ENCODE measurements at places on chromosomes 7 and 10.
A peak's percentile ranks its signal among the peaks of the same experiment; 100 is the strongest.

GRCh38 chr10:131817866-131818509 lies 82.8 kb upstream of the PPP2R2D start:
- no peak for DNase-seq

GRCh38 chr7:95088536-95089215 lies 181.3 kb downstream of the PPP1R9A start:
- no peak for DNase-seq

- DNase-seq = no peak
These were observed 807.1 kb upstream of the KCND2 start for GRCh38 chr7:119465798-119466305.

GRCh38 chr10:89649051-89649450 lies 4.0 kb upstream of the PANK1 start:
- DNase-seq = no peak

DNA sequence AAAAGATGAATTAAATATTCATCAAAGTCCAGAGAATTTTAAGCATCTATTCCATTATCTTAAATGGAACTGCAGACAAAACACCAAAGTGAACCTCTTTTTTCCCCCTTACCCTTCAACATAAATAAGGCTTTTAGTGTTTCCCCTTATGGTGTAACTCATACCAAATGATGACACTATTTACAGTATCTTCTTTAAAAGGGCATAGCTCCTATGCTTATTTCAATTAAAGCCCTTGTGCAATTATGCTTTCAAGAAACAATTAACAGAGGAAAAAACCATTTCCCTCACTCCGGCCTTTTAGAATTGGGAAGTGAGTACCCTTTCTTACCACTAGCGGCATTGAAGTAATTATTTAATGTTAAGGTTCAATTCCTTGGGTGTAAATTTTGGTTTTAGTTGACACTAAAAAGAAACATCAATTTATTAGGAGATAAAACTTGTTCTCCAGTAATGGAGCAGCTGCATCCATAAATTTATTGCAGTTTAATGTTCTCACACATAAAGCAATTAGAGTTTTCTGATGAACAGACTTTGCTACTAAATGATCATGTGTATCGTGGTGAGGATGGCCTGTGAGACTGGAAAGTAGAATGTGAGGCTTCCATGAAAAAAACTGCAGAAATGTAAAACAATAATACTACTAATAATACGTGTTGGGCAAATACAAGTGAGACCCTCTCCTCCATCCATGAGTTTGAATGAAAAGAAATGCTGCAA lies 661.3 kb downstream of the PARD3 start:
- no peak for DNase-seq

DNA sequence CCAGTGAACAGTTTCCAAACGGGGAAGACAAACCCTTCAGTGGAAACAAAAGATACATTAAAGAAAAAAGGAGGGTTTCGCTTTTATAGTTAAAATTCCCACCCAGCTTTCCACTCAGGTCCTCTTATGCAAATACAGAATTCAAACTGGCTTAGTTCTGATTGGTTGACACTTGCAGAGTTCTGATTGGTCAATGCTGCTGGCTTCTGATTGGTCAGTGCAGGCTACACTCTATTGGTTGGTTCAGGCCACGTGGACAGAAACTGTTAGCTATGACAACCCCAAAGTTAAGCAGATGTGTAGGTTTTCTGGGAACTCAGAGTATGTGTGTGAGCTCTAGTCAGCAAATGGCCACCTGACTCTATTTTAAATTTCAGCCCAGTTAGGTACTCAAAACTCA lies 80.0 kb downstream of the FBXL13 start:
- no peak for DNase-seq

DNA sequence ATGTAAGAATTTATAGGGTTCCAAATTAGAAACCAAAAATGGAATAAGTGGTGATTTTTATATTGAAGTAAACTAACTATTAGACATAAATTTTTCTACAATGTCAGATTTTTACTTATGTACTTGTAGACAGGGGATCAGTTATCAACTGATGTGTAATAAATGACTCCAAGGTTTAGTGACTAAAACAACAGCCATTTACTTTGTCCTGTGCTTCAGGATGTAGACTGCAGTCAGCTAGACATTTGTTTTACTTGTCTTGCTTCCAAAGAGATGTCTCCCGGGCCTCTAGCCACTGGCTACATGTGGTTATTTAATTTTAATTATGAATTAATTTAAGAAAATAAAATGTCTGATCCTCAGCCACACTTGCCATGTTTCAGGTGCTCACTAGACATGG lies 249.7 kb upstream of the IGFBP3 start:
- no peak for DNase-seq

DNA sequence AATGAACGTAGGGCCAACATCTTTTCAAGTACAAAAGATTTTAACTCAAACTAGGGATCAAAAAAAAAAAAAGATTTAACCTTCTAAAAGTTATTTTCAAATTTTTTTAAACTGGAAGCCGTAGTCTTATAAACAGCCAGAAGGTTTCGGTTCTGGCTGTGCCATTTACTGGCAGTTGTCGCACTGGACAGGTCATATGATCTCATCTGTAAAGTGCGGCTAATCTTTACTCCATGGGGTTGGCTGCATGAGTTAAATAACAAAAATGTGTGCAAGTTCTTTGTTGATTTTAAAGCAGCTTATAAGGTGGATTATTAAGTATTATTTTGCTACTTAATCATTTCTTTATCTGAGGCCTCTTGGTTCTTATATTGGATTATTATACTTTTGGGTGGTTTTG lies 36.6 kb downstream of the TRUB1 start:
- DNase-seq = no peak

DNA sequence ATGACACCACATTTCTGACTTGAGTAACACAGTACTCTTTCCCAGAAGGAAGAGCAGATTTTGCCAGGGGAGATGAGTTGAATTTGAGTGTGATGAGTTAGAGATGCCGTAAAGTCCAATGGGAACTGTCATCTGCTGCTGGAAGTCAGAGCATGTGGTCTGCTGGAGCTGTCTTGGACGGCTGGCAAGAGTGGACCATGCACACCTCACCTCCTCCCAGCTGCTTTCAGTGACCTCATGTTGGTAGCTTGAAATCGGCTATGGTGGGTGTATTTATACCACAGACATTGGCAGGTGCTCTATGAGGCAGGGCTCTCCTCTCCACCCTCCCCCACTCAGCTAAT lies 82.3 kb downstream of the COL13A1 start:
- no peak for DNase-seq

DNA sequence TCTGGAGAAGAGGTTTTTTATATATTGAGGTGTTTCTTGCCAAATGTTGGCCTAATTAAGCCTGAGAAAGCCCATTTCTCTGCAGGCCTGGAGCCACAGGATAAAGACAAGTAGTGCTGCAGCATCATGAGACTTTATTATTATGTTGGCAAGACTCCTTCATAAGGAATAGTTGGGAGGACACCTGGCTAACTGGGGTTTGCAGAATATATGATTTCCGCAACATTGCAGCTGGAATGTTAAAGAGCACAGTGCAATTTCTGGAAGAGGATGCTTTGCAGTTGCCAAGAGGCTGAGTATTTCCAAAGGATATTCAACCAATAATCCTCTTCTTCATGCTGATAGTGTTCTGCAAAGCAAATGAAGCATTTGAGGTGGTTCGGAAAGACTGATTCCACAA lies 1512.8 kb upstream of the LRRTM3 start:
- no peak for DNase-seq

GRCh38 chr7:99229234-99229633 lies 21.3 kb upstream of the KPNA7 start:
- DNase-seq = no peak

- DNase-seq = no peak
These were observed 14.6 kb downstream of the PARP12 start for GRCh38 chr7:140048138-140048537.

- no peak for DNase-seq
These were observed 143.3 kb downstream of the PKD1L1 start for GRCh38 chr7:47804767-47805545.

- DNase-seq = no peak
These were observed at the start of gene FOXP2 for GRCh38 chr7:114414156-114415063. Gene FOXP2 (plus strand): TSS chr7:114414815. CDS start chr7:114426512, 11,697 bp downstream.

DNA sequence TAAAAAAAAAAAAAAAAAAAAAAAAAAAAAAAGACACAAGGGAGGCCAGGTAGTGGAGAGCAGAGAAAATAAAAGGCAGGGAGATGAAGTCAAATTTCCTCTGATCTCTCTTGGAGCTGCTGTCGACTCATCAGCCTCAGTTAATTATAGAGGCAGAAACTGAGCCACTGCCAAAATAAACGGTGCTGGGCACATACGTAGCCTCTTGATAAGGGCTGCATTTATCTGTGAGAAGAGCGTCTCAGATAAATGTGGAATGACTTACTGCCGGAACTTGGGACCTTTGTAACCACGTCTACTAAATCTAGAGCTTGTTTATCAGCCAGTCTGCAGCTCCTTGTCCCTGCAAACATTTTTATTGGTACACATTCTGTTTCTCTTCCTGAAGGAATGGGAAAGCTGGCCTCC lies 162.3 kb downstream of the BAMBI start:
- no peak for DNase-seq

DNA sequence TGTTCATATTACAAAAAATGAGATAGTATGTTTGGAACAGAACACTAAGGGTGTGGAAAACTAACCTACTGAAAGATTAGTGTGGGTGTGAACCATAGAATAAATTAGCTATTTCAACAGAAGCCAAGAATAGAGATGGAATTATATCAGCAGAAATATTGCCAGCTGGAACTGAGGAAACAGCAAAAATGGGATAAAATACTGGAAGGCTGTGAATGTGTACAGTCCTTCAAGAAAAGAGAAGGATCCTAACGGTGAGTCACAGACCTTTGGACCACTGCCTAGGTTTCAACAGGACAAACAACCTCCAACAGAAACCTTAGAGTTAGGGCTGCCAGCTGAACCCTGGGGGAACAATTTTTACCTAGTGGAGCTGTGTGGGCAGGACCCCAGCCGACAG lies 395.0 kb downstream of the ZWINT start:
- no peak for DNase-seq

DNA sequence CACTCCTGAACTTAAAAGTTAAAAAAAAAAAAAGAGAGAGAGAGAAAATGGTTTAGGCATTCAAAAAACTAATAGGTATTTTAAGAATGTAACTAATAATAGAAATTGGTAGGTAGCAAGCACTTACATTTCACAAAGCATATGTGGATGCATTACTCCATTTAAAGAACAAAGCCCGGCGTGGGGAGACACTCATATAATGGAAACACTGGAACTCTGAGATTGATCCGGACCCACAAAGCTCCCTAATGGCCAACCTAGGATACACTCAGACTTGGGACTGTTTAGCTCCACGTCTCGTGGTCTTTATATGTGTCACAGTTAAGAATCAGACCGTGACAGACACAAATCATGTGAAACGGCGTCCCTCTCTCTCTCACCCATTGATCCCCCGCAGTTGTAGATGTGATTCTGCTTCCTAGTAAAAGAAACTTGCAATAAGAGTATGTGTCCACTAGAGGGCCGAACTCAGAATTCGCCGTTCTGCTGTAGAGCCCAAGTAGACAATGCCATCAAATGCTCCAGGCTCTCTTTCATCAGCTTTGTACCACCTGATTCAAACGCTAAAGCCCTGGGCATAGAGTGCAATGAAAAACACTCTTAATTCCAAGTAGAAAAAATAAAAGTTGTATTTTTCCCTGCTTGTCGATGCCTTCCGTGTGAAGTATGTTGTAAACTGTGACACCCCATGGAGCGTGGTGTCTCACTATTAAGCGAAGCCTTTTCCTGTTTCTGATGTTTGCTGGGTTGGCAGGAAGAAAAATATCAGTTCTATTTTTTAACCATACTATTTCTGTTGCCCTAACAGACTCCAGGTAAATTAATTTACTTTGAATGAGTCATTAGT lies 429.0 kb upstream of the MTPN start:
- peak; percentile 60 for DNase-seq

GRCh38 chr7:5332579-5332978 lies 49.8 kb downstream of the SLC29A4 start:
- no peak for DNase-seq

GRCh38 chr10:62681211-62681940 lies 123.1 kb upstream of the ADO start:
- DNase-seq = no peak

- no peak for DNase-seq
These were observed 109.0 kb downstream of the INPP5A start for GRCh38 chr10:132646443-132647097.

DNA sequence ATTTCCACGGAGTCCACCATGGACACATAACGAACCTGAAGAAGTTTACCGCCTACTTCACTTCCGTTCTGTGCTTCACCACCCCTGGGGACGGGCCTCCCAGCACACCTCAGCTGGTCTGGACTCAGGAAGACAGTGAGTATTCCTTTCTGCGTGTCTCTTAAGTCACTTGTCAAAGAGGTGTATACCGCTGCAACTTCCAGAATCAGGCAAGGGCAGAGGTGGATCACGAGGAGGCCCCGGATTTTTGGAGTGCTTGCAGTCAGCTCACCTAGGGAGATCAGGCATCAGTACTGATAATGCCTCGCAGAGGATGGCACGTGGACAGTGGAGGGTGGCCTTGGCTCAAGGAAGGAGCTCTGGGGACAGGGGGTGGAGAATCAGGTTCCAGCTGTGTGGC lies 630.4 kb upstream of the FOXK1 start:
- no peak for DNase-seq
